Endodermal cell (in vitro differentiated cells): ENCODE measurements at places on chromosomes 16 and 17.

GRCh38 chr17:55340176-55340575 lies 75.4 kb downstream of the HLF start:
- no peak for DNase-seq

DNA sequence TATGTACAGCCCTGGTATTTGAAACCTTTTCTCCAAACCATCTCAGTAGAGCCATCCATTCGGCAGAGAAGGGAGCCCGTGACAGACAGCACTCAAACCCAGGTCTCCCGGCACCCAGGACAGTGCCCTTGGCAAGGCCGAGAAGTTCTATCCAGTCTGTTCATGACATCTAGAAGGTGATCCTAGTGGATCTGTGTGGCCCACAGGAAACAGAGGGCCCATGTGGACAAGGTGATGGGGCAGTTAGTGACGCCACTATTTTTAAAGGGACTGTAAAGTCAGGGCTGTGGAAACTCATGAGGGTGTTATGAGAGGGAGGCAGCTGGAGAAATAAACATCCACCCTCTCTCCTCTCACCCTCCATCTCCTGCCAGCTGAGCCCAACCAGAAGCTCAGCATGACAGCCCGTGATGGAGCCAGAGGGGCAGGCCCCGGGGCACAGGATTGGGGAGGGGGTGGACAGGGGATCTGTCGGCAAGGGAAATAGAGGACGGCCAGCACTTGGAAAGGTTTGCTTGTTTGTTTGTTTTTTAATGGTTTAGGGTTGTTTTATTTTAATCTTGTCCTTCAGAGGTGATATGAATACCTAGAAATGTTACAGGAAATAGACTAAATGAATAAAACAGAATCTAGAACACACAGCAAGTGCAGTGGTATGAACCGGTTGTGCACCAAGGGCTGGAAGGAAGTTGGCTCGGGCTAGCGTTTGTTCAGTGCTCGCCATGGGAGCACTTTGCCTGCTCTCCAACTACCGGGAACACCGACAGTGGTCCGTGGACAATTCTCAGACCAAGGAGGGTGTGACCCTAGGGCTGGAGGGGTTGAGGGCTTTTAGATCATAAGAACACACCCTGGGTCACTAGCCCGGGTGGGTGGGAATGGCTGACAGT lies 17.1 kb downstream of the MYLK3 start:
- no peak for DNase-seq

DNA sequence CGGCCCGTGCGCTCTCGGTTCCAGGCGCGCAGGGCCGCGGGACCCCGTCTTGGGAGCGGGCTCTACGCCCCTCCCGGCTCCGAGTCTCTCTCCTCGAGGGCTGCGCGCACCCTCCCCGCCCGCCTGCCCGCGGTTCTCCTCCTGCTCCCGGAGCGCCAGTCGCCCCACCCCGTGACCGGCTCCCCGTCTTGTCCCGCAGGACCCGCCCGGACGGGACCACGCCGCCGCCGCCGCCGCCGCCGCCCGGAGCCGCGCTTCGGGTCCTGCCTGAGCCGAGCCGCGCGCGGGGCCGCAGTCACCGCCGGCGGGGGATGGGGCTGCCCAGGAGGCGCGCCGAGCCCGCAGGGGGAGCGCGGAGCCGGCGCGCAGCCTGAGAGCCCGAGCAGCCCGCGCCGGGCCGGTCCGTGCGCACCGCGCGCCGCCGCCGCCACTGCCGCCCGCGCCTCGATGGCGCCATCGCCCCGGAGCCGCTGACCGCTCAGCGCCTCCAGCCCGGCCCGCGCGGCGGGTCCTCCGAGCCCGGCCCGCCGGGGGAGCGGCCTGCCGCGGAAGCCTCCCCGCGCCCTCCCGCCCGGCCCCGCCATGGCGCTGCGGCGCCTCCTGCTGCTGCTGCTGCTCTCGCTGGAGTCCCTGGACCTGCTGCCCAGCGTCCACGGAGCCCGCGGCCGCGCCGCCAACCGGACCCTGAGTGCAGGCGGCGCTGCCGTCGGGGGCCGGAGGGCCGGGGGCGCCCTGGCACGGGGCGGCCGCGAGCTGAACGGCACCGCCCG lies at the start of gene SHISA6:
Gene SHISA6, plus strand, starts transcription at position 373 of the 770 bp plus-strand sequence.
- peak; percentile 86 for DNase-seq

- no peak for DNase-seq
Observed at GRCh38 chr17:73896966-73897365, 252.7 kb upstream of the SDK2 start.

DNA sequence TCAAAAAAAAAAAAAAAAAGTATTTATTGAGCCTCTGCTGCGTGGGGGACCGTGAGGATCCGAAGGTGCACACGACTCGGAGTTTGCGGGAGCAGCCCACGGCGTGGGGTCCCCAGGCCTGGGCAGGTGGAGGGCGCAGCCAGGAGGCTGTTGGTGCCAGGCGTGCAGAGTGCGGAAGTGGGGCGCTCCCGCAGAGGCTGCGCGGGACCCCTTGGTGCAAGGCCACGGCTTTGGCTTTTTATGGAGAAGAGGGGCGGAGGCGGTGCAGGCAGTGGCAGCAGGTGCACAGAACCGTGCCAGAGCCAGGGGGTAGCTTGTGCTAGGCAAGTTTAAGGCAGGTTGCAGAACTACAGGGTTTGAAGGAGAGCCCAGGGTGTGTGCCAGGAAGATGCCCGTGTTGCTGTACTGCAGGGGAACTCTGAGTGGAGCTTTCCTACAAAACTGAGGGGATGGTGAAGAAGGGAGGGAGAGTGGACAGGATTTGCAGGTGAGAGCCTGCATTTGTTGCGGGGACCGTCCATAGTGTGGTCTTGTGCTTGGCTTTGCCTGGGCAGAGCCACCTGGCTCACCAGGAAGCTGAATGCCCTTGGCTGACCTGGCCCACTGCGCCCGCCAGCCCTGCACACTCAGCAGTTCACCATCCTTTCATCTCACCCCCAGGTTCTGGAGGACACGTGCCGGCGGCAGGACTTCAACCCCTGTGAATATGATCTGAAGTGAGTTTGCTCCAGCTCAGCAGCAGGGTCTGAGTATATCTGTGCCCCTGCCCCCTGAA lies 1.3 kb downstream of the ASPSCR1 start:
- DNase-seq = no peak
